ENCODE measurements at places on chromosomes 1 and 21.

- DNase-seq: no peak
These were observed 6.4 kb downstream of the JAK1 start for GRCh38 chr1:64959986-64960385.

GRCh38 chr1:6570100-6570499, 9.7 kb upstream of the ZBTB48 start:
- DNase-seq: no peak

DNA sequence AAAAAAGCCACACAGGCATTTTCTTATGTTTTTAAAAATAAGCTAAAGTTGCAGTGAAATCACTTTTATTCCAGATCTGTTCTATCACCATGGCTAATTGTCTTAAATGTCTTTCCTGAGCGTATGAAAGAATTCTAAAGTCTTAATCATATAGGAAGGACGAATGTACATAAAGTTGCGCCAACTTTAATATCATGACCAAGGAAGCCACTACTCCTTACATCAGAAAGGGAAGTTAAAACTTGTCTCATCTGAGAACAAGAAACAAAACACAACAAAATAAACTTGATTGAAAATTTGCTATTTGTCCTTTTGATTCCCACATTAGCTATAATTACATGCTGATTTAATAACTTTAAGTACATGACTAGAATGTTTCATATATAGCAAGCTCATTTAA, 26.5 kb downstream of the CNIH4 start:
- DNase-seq: no peak

DNA sequence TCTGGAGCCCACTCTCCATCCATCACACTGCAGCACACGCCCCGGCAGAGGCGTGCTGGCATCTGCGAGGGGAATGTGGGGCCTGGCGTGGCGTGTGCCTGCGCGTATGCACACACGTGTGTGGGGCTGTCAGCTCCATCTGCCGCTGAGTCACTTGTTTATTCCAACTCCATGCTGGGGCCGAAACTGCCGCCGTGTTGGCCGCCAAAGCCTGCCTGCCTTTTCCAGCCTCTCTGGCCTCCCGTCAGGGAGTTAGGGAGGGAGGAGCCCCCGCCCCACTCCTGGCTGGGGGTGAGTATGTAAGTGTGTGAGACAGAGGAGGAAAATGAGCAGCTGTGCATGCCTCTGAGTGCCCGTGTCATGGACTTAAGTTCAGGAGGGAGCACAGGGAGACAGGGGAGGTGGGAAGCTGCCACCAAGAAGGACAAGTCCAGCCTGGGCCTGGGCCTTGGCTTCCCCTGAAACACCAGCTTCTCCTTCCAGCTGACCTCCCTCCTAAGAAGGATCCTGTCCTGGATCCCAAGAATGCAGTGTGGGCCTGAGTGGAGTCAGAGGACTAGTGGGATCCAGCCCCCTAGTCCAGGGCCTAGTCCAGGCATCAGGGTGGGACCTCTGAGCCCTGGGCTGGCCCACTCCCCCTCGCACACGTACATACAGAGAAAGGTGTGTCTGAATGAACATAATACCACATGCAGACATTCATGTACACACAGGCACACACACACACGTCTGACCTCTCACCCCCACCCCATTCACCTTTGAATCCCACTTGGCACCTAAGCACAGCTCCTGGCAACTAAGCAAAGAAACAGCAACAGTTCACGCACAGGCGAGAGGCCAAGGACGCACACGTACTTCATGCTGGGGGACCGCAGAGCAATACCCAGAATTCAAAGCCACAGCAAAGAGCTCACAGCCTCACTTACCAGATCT, 24.7 kb downstream of the MEF2D start:
- DNase-seq: no peak

- peak; percentile 66 for DNase-seq
These were observed 20.9 kb upstream of the ATP5PO start for GRCh38 chr21:33936301-33937038.

- DNase-seq: no peak
These were observed 5.5 kb downstream of the ACTRT2 start for GRCh38 chr1:3026581-3027391.

DNA sequence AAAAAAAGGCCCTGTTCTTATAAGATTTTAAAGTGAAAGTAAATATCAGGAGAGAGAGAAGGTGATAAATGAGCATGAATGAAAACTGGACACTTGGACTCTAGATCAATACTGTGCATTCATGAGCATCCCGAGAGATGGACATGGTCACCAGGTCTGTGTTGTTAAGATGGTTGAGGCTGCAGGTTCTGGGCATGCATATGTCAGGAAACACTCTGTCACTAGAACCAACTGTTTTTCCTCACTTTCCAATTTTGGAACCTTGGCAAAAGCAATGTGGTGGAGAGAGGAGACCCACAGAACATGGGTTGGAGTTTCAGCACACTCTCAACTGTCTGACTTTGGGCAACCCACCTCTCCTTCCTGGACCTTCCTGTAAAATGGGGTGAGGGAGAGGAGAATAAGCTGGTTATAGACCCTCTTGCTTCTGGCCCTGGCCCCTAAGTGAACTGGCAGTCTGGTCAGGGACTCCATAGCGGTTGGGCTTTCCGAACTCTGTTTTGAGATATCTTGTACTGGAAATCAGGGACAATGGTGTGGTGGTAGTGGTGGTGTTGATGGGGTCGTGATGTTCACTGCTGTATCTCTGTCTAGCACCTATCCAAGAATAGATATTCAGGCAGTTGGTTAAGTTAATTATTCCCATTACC, 4.2 kb downstream of the MAN1C1 start:
- no peak for DNase-seq

GRCh38 chr1:3707298-3707938, 44.8 kb upstream of the CCDC27 start:
- DNase-seq: no peak

All from central memory CD8-positive, alpha-beta T cell (primary cell).